ENCODE measurements at places on chromosomes 7 and 10.

GRCh38 chr7:27532314-27532713, 130.4 kb downstream of the HIBADH start:
- DNase-seq: no peak

GRCh38 chr10:7436490-7437100, 25.8 kb upstream of the SFMBT2 start:
- DNase-seq: no peak

DNA sequence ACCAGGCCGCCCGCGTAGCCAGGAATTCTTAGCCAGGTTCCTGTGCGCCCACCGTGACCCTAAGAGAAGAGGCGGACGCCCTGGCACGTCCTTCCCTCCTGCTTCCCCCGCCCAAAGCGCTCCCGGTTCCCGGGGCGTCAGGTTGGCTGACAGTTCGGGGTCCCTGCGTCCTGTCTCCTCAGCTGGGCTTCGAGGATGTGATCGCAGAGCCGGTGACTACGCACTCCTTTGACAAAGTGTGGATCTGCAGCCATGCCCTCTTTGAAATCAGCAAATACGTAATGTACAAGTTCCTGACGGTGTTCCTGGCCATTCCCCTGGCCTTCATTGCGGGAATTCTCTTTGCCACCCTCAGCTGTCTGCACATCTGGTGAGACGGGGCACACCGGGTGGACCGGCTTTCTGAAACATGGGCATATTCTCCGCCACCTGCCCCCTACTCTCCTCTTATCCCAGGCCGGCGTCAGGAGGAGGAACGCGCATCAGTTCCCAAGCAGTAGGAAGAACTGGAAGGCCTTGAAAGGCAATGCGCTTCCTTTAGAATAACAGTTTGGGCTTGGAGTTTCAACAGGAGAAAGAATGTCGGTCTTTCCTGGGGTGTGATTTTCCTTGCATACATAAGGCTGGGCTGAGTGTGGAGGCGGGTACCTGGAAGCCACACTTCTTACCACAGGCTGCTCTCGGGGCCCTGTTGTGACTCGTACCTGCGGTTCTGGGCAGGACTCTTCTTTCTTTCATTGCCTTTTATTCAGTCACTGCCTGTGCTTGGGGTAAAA, 728 bp downstream of the CAV2 start:
- peak; percentile 46 for DNase-seq

GRCh38 chr7:131830681-131831080, 274.3 kb upstream of the PODXL start:
- DNase-seq: no peak

GRCh38 chr10:33099748-33100147, 141.7 kb upstream of the ITGB1 start:
- no peak for DNase-seq

DNA sequence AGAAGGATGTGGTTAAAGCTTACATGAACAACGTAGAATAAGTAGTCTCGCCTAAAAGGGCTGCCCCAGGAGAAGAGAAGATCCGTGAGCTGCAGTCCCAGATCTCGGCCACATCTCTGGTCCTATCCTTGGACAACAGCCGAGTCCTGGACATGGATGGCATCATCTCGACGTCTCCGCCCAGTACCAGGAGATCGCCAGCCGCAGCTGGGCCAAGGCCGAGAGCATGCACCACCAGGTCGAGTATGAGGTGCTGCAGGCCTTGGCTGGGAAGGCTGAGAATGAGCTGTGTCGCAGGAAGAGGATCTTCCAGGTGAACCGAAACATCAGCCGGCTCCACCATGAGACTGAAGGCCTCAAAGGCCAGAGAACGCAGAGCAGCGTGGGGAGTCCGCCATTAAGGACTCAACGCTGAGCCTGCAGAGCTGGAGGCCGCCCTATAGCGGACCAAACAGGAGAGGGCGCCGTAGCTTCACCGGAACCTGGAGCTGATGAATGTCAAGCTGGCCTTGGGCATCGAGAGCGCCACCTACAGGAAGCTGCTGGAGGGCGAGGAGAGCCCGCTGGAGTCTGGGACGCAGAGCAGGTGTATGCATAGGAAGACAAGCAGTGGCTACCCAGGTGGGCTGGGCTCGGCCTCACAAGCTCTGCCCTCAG, 22.2 kb downstream of the LIPK start:
- DNase-seq: peak; percentile 70

DNA sequence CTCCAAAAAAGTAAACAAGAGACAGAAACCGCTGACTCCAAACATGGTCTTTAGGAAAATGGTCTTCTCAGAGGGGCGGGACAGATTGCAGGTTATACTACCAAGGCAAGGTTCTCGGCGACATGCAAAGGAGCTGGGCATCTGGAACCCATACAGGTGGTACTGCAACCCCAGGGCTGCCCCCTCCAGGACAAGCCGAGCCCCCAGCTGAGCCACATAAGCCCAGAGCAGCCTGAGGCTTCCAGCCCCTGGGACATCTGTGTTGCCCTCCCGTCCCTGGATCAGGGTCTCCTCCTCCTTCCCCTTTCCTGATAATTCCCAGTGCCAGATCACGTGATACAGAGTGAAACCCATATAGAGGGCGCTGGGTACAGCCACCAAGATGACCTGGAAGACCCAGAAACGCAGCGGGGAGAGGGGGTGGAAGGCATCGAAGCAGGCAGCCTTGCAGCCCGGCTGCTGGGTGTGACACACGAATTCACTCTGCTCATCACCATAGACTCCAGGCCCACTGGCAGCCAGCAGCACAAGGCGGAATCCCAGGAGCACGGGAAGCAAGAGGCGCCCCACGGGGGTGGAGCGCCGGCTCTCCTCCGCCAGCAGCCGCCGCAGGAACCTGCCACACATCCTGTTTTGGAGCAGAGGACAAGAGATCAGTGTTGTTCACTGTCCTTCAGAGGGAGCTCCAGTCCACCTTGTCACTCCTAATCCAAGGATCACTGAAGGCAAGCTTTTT, at the start of gene GJC3:
GJC3 (minus strand) TSS at position 627 of the 736 bp plus-strand sequence; CDS start at position 627, 0 bp downstream.
- peak; percentile 46 for DNase-seq

- DNase-seq: no peak
These were observed 210.3 kb upstream of the GPR26 start for GRCh38 chr10:123455861-123456260.

DNA sequence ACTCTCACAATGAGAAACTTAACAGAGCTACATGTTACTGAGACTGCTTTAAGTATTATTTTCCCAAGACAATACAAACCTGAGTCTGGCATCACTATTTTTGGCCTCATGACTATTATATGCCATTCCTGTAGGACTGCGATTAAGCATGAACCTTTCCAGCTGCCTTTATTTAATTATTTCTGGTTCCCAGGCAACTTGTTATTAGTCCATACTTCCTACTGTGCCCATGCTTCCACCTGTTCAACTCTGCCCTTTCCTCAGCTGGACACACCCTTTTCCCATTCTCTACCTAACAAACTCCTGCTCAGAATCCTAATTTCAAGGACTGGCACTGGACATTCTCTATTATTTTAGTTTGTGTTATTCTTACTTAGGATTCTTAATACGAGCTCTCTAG, 8.1 kb upstream of the CROT start:
- DNase-seq: no peak

GRCh38 chr7:5553298-5553877, 129.8 kb upstream of the TNRC18 start:
- DNase-seq: no peak

DNA sequence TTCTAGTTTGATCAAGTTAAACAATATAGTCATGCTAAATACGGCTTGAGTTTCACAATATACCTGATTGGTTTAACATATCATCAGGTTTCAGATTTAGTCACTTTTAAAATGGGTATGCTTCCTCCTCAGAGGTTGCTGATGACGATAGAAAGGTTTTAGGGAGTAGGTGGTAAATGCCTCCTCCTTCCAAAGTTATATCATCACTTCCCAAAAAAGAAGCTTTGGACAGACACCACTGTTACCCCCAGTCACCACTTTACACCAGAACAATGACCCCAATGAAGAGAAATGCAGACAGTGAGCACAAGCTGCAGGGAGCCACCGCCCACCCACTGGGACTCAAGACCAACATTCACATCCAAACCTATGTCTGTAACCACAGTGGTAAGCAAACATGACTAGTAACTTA, 244.6 kb downstream of the SORCS1 start:
- DNase-seq: no peak

DNA sequence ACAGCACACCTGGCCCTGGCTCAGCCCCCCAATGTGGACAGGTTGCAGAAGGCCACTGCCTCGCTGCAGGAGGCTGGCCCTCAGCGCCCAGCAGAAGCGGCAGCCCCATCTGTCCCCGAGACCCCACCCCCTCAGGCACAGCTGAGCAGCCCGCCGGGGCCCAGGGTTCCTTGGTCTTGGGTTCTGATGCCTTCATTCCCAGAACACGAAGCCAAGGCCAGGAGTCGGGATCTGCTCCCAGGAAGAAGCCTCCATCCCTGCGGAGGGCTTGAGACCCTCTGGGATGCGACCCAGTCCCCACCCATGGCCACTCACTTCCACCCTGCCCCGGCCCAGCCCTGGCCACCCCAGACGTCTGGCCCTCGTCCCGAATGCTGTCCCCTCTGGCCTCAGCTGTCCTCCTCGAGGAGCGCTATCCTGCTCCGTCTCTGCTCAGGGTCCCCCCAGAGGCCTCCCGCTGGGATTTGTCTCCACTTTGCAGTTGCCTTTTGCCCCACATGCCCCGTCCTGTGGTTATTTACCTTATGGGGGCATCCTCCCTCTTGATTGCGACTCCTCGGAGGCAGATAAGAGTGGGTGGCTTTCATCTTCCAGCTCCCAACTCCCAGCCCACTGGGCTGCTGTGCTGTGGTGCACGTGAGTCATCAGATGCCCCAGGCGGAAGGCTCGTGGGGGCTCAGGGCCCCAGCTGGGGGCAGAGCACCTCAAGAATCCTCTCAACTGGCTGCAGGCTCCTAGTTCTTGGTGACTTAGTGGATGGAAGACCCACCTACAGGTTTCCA, 97.5 kb downstream of the MKI67 start:
- peak; percentile 34 for DNase-seq

DNA sequence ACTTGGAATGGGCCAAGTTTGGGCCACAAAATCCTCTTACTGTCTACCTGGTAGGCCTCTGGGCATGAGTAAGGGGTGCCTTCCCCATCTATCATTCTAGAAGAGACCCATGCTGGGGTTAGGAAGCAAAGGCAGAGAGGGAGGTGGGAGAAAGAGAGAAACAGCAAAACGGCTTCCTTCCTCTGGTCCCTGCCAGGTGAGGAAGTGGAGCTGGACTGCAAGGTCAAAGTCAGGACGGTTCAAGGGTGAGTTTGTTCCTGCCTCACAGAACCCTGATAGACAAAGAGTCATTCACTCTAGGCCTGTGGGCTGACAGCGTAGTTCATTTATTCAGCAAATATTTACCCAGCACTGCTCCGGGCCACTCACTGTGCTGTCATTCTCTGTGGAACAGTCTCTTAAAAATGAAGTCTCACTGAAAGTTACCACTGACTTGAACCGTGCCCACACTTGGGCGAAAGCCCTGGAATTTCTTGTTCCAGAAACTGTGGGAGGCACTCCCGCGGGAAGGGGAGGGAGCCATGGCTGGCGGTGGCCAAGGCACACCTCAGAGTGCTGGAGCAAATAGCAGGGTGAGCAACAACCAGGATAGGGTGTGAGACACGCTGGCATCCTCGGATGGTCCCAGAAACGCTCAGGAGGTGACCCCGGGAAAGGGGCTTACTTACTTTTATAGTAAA, 26.2 kb upstream of the ECHDC3 start:
- no peak for DNase-seq

Data from activated naive CD8-positive, alpha-beta T cell treated with anti-CD3 and anti-CD28 coated beads, Interleukin-2, amount 50 U/mL, for 24 hours (primary cell).